ENCODE measurements at places on chromosomes 5 and 9.
A peak's percentile ranks its signal among the peaks of the same experiment; 100 is the strongest.

DNA sequence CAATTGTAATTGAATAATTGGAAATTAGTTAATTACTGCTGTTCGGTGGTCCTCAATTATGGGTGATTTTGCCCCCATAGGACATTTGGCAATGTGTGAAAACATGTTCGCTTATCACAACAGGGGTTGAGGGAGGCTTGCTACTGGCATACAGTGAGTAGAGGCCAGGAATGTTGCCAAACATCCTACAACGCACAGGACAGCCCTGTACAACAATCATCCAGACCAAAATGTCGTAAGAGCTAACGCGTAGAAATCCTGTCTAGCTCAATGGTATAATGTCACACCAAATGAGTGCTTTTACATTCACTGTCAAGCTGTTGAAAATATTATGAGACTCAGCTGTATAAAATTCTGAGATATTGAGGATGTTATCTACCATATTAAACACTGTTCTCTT lies 464.4 kb upstream of the TUSC1 start:
- DNase-seq = no peak

DNA sequence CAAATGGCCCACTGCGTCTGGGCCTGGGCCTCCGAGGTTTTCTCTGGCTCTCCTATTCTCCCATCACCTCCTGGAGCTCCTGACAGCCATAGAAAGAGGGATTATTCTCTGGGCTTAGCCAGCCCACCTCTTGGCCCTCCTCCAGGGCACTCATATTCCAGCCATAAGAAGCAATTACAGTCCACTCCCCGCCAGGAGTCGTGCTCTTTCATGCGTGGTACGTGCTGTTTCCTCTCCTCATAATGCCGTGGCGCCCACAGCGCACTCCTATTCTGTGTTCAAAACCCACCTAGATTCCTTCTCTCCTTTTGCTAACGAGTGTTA lies 240.8 kb upstream of the ZNF462 start:
- no peak for DNase-seq

GRCh38 chr9:77910194-77910621 lies 121.4 kb downstream of the GNAQ start:
- no peak for DNase-seq

- no peak for DNase-seq
Observed at GRCh38 chr5:155726267-155726666, 600.7 kb upstream of the SGCD start.

DNA sequence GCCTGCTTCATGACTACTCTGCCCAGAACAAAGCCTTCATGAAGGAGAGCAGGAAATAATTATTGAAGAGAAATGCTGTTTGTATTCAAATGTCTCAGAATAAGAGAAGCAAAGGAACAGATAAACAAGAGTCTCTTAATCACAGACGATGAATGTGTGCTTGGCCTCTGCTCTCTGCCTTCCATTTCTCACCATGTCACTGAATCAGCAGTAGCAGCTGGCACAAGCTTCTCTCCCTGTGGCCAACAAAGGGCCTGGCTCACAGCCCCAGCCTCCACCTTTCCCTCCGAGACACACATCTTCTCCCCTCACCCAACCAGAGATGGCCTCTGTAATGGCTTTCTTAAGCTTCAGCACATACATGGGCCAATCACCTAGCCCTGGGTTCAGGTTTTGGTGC lies 128.1 kb upstream of the SLIT3 start:
- no peak for DNase-seq

DNA sequence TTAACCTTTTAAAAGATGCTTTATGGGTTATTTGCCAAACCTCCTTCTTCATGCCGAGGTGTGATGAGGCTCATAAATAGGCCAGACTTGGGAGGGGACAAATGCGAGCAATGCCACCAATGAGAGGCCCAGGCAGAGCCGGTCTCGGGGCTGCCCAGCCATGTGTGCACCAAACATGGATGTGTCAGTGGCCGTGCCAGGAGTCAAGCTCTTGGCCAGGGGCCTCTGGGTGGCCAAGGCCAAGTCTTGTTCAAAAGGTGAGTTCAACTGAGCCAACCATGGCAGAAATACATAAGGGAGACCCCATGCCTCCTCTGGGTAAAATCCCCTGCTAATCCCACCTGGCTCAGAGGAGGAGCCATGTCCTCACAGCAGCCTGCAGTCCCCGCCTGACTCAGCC lies 10.9 kb upstream of the LCN15 start:
- DNase-seq = no peak

- no peak for DNase-seq
Observed at GRCh38 chr5:43034591-43034968, 5.5 kb downstream of the ANXA2R start.

GRCh38 chr5:952597-953271 lies 55.9 kb upstream of the NKD2 start:
- no peak for DNase-seq

DNA sequence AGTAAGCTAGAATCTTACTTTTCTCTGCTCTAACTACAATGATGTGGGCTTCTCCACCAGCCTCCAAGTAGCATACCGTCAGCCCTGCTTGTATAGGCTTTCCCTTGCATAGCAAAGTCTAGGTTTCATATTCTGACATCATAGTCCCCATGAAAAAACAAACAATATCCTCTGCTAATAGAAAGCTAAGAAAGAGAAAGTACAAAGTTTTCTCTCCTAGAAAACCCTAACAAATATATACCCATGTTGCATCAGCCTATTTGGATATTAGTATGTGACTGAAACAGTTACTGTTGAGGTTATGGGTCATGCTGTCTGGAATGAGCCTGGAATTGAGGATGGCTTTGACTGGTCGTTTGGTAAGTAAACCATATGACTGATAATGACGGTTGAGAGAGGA lies 1696.0 kb downstream of the MAT2B start:
- no peak for DNase-seq

GRCh38 chr9:98445576-98445975 lies 190.1 kb upstream of the TBC1D2 start:
- DNase-seq = no peak

- peak; percentile 32 for DNase-seq
Observed at GRCh38 chr5:149654231-149654630, 72.9 kb downstream of the ARHGEF37 start.

DNA sequence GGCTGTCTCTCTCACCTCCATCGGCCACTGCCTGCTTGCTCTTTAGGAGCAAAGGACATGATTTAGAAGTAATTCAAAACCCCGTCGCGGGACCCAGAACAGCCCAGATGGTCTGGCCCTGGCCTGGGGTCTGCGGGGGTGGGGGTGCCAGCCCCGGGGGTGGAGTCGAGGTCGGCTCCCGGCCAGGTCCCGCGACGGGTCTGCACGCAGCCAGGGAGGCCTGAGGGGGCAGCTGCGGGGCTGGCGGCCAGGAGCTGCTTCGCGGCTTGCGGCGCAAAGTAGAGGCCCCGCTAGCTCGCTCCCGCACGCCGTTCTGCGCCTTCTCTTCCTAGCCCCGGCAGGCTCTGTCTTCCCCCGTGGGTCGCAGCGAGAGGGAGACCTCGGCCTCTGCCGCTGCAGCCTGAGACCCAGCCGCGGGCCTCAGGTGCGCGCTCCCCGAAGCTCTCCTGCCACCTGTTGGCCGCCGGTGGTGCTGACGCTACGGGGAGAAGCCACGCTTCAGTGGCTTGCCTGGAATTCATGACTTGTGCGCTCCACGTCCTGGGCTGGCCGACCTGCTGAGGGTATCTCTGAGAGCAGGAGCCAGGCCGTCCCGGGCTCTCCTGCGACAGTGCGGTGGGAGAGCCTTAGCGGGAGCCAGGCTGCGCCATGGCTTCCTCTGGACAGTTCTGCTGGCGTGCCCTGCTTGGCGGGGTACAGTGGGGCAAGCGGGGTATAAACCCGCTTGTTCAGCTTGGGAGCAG lies 157.2 kb upstream of the PITX1 start:
- peak; percentile 87 for DNase-seq

DNA sequence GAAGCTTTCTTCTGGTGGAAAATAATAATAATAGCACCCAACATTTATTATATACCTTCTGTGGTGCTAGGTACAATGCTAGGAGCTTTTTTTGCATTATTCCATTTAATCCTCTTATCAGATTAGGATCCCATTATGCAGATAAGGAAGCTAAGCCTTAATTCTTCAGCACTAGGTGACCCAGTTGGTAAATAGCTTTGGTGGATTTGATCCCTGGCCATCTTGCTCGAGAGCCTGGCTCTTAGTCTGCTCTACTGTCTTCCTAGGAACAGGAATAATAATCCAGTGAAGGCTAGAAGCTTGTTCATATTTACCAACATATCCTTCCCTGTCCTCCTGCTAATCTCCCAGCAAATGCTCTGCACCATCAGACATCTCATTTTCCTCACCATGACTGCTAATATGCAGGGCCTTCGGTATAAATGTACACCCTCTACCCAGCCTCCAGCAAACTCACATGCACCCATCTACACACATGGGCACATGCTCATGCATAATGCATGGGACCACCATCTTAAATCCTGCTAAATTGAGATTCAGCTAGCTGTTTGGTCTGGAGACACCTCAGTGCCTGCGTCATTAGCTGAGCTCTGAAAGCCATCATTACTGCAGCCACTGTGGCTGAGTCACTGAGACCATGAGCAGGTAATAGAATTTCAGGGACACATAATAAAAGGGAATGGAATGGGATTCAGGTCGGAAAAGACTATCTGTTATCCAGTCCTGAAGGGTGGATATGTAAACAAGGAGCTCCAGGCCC lies 87.5 kb downstream of the TRIM32 start:
- no peak for DNase-seq

DNA sequence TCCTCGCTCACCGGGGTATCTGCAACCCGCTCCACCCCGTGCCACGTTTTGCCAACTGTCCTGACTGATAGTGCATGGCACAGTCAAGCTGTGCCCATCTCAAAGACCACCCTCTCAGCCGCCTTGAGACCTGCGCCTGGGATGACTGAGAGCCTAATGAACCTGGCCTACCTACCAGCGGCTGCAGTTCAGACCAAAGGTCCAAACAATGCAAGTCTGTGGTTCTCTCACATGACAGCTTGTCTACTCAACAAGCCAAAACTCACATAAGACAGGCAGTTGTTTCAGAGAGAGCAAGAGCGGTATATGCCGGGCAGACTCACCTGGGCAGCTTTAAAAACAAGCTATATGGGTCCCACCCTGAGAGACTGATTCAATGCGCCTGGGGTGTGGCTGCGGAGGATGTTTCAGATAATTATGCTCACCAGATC lies 70.5 kb downstream of the EPB41L4B start:
- DNase-seq = no peak

DNA sequence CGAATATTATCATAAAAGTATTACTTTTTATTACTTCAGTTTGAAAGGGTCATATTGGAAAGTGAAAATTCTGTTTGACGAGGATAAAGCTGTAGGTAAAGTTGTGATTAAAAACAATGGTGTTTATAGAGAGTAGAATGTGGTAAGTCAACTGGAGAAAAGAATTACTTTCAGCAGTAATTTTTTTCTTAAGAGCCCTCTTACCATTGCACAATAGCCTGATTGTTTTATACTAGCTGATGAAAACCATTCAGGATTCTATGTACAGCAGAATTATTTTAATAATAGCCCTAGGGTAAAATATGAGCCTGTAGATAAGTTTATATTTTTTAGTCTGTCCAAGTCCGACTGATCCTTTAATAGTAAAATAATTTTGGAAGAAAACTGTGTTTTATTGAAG lies 16.6 kb downstream of the CDC42SE2 start:
- DNase-seq = no peak

DNA sequence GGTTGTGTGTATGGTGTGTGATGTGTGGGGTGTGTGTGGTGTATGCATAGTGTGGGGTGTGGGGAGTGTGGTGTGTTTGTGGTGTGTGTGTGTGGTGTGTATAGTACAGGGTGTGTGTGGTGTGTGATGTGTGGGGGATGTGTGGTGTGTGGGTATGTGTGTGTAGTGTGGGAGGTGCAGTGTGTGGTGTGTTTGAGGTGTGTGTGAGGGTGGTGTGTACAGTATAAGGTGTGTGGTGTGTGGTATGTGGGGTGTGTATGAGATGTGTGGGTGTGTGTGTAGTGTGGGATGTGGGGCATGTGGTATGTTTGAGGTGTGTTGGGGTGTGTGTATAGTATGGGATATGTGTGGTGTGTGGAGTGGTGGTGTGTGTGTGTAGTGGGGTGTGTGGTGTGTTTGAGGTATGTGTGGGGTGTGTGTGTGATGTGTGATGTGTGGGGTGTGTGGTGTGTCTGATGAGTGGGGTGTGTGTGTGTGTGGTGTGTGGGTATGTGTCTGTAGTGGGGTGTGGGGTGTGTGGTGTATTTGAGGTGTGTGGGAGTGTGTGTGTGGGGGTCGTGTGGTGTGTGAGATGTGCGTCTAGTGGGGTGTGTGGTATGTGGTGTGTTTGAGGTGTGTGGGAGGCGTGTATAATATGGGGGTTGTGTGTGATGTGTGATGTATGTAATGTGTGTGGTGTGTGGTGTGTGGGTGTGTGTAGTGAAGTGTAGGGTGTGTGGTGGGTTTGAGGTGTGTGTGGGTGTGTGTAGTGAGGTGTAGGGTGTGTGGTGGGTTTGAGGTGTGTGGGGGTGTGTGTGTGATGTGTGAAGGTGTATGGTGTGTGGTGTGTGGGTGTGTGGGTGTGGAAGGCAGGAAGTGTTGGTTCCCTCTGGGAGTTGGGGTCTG lies 8.6 kb downstream of the ECSCR start:
- no peak for DNase-seq

GRCh38 chr5:963310-963672 lies 45.3 kb upstream of the NKD2 start:
- no peak for DNase-seq

GRCh38 chr9:20307621-20308020 lies 314.7 kb downstream of the MLLT3 start:
- DNase-seq = no peak

GRCh38 chr9:92176068-92176799 lies 61.0 kb upstream of the SPTLC1 start:
- no peak for DNase-seq

DNA sequence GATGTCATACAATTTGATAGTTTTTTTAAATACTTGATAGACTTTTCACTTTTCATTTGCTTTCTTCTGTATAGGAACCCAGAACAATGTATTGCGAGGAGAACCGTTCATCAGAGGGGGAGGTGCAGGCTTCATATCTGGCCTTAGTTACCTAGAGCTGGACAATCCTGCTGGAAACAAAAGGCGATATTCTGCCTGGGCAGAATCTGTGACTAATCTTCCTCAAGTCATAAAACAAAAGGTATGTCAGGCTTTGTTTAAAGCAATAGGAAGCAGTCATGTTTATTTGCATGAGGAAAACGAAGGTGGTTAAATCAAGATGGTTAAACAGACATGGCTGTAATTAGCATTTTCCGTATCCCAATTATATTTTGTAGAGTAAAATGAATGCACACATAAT lies 46.0 kb downstream of the C7 start:
- no peak for DNase-seq

DNA sequence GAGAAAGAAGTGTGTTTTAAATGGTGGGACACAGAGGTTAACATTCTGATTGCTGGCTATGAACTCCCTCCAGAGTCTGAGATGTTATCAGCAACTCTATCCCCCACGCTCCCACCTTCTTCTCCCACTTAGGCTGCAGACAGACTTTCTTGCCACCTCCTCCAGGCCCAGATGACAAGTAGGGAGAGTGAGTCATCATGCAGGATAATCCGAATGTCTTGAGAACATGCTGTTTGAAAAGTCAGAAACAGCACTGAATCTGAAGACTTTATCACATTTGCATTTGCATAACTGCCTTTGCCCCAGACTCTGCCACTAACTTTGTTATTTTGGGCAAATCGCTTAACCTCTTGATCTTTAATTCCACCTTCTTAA lies 139.8 kb downstream of the ESM1 start:
- no peak for DNase-seq

- peak; percentile 12 for DNase-seq
Observed at GRCh38 chr9:135324329-135324728, 155.3 kb upstream of the PPP1R26 start.
